NCI-H2029 (cell line): ENCODE measurements at places on chromosomes 3 and 15.

DNA sequence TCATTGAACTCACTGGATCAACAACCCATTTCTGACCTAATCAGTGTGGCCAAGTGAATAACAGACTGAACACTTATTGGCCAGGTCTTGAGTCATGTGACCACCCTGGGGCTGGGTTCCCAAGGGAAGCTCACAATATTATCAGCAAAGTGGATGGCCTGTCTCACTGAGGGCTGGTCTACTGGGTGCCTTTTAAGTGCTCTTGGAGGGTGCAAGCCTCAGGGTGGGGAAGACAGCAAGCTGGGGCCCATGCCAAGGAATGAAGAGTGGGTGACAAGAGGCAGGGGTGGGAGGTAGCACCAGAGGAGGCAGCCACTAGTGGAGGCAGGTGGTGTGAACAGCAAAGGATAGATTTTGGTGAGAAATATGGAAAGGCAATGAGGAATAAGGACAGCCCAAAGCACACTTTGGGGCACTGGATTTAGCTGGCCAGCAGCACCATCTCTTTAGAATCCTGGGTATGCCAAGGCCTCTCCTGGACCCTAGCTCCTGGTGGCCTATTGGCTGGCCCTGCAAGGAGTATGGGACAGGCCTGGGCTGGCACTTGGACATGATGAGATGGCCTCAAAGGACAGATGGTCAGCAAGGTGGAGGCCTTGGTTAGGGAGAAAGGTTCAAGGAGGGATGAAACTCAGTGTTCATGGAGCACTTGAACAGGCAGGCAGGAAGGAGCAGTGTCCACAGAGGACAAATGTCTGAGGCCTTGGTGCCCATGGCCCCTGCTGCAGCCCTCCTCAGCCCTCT, 34.2 kb downstream of the HMCES start:
- DNase-seq, result no peak

DNA sequence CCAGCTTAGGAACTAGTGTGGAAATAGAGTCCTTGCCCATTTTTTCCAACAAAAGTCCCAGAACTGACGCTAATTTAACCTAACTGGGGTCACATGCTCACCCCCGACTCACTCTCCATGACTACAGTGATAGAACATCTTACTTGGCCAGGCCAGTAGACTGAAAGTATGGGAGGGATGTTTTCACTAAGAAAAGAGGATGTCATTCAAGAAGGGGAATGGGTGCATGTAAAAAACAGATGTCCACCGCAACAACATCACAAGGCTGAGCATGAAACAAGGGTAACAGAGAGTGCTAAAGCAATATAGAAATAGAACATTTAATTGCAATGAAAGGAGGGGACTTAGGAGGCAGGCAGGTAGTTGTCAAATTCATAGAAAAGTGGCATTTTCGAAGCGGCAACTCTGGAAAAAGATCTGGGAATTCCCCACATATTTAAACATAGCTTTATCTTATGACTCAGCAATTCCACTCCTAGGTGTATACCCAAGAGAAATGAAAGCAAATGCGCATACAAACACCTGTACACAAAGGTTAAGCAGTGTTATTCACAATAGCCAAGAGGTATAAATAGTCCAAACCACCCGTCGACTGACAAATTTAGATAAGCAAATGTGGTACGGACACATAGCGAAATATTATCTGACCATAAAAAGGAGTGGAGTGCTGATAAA, 41.1 kb upstream of the UBE2E2 start:
- DNase-seq, result no peak

DNA sequence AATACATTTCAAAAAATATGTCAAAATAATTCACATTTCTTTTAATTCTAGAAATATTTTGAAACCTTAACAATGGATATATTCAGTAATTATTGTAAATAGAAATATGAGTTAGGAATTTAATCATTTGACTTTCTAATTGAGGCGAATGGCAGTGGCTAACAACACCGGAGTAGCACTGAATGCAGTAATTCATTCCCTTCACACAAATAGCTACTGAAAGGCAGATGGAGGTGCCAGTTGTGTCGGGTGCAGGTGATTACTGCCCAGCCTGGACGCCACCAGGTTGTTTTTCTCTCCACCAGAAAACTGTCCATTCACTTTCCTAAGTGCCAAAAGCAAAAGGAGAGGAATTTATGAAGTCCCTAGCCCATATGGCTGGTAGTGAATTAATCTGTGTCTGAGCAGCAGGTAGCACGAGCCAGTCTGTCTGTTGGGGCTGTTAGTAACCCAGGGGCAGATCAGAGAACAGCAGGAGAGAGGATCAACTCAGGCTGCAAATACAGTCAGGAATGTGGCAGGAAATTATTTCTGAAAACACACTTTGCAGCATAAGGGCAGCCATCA, 79.3 kb upstream of the GMNC start:
- DNase-seq, result no peak

- DNase-seq, result no peak
Observed at GRCh38 chr3:196688349-196688748, 23.7 kb downstream of the CEP19 start.

DNA sequence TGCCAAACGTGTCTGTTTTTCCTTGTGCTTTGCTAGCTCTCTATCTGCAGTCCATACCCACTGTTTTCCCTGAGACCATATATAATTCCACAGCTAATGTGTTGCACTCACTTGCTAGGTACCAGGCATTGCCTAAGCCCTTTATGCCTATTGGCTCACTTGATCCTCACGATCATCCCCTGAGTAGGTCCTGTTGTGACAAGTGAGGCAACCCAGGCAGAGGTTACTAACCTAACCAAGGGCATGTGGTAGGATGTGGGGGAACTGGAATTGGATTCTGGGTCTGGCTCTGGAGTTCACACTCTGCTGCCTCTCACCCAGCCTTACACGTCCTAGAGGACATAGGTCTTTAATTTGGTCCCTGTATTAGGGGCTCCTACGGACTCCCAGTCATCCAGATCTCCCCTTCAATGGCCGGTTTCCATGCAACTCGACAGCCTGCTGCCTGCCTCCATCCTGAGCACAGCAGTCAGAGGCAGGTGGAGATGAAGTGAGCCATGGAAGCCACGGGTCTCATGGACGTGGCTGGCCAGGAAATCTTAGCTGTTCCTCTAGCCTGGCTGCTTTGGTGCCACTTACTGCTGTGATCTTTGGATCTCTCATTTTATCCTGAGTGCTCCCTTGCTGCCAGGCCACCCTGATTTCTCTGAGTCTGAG, 38.9 kb upstream of the MYZAP start:
- DNase-seq, result no peak

DNA sequence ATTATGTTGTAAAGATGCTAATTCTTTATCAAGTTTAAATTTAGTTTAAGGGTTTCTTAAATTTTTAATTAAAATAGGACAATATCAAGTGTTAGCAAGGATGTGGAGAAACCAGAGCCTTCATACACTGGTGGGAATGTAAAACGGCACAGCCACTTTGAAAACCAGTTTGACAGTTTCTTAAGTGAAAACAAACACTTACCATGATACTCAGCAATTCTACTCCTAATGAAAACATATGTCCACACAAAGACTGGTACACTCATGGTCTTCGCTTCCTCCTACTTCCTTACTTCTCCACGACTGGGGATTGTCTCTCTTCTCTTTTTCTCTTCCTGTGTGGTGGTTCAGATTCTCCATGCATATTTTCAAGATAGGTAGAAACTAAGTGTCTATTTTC, 9.2 kb downstream of the SKIC8 start:
- peak; percentile 19 for DNase-seq

DNA sequence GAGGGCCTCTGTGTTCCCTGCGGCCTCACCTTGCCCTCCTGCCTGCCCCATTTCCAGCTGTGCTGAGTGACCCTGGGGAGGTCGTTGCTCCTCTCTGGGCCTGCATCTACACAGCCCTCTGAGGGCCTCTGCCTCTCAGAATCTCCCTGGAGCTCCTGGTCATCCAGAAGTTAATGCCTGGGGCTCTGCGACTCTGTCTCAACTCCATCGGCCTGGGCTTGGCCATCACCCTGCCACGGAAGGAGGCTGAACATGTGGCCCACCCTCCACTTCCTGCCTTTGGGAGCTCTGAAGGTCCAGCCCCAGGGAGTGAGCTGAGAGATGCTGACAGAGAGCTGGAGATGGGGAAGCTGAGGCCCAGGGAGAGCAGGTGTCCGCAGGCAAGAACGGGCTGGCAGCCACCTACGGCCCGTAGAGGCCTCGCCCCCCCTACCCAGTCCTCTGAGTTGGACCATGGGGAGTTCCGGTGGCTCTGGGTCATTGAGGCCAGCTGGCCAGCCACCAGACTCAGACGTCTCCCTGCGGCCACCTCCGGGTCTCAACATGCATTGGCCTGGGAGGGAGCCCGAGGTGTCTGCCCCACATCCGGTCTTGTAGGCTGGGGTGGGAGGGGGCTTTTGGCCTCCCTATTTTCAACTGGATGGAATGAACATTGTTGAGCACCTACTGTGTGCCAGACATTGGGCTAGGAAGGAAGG, 34.2 kb downstream of the GRIP2 start:
- DNase-seq, result no peak
